ENCODE measurements at places on chromosomes 12 and 14. TPM values are rescaled to one million over a fixed set of nuclear protein-coding genes. Genes with fewer than 3 reads are reported as not detected.

Gene OVCH1
- not detected for total RNA-seq

Gene DACT1
- total RNA-seq, result 50.8 TPM

Gene KCNH3
- 0.24 TPM for total RNA-seq

DNA sequence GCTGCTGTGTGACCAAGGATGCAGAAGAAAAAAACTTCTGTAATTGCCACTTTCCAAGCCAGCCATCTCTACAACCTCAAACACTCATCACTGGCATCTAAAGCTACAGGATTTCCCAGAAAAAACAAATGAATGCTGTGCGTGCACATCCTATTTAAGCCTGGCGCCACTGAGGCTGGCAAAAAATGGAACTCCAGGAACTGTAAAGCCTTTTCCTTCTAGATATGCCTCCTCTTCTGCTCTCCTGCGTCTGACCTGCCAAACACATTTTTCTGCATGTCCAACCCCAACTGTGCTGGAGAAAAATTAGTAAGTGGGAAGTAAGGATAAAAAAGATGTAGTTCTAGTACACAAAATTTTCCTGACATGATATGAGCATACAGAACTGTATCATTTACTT, 184.9 kb downstream of the ITPR2 start:
- no peak for DNase-seq

GRCh38 chr12:42129595-42130204, 15.0 kb downstream of the GXYLT1 start:
- peak; percentile 77 for DNase-seq

DNA sequence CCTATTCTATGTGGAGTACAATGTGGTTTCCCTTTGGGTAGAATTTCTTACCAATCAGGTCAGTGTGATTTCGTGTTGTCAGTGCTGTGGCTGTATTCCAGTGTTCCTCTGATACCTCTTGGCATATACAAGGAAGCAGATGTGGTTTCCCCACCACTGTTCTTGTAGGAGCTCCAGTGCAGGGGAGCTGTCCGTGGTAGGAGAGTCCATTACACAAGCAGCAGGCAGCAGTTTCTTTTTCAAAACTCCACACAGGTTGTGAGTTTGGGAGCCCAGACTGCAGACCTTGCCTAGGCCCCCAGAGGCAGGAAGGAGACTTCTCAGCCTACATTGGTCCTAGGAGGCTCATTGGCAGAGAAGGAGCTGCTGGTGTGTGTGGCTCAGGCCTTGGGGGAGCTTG, 452.8 kb downstream of the AACS start:
- peak; percentile 14 for DNase-seq

DNA sequence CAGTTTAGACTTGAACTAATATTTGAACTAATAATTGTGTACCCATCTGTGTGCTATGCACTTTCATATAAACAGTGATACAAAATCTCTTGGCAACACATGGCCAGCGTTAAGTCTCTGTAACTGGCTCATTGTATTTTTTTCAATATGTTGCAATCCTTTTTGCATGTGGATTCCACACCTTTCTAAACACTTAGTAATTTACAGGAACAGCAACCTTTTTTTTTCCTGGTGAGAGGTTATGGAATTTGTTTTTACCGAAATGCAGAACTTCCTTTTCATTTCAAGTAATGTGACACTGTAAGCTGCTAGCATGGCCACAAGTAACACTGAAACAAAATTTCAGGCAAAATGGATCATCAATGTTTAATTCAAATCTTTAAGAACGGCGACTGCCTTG, 45.4 kb upstream of the EPS8 start:
- DNase-seq, result no peak

- no peak for DNase-seq
These were observed 584.1 kb downstream of the VRK1 start for GRCh38 chr14:97381309-97381708.

DNA sequence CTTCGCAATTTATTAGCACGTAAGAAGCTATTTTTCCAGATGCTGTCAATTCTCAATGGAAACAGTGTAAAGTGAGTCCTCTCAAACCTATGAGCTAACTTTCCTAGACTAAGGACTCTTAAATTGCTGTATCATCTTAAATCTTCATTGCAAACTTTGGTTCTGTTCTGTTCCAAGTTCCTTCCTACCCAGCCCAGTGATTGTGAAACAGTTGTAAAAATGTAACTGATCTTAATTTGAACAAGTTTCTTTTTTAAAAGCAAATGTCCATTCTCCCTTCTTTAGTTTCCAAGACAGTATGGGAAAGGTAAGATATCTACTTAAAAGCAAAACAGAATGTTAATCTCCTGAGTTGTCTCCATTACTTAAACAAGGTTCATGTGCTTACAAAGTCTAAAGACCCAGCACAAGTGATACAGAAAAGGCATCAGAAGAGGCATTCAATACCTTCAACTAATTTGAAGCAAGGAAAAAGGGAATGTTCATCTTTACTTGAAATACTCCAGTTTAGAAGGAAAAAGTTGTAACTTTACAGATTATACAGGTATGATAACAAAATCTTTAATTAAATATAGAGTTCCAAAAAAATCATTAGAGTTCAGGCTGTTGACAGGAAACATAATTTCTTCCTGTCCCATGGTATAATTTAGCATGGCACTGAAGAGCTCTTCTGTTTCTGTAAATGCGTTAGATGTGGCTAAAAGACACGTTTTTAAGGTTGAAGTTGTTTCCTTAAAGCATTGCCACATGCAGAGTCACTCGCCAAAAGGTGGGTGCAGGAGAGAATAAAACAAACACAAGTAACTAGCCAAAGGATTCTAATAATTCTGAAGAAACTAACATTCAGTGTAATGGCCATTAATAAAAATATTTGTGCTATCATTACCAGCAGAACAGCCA, 101.5 kb upstream of the USP15 start:
- no peak for DNase-seq

- DNase-seq, result no peak
These were observed 68.5 kb downstream of the LIN7A start for GRCh38 chr12:80869264-80869663.

Data from umbilical cord (tissue), 2 donors.